ENCODE measurements at places on chromosomes 13 and 19.

- peaks cover 14% of the 10 kb centered on the region for H3K4me1 ChIP-seq
- no peaks in the 10 kb centered on the region for H3K27me3 ChIP-seq
- DNase-seq = no peak
- H3K4me3 ChIP-seq = no peak overlapping the region
Observed at GRCh38 chr13:106686163-106686562, 118.2 kb upstream of the ARGLU1 start.

DNA sequence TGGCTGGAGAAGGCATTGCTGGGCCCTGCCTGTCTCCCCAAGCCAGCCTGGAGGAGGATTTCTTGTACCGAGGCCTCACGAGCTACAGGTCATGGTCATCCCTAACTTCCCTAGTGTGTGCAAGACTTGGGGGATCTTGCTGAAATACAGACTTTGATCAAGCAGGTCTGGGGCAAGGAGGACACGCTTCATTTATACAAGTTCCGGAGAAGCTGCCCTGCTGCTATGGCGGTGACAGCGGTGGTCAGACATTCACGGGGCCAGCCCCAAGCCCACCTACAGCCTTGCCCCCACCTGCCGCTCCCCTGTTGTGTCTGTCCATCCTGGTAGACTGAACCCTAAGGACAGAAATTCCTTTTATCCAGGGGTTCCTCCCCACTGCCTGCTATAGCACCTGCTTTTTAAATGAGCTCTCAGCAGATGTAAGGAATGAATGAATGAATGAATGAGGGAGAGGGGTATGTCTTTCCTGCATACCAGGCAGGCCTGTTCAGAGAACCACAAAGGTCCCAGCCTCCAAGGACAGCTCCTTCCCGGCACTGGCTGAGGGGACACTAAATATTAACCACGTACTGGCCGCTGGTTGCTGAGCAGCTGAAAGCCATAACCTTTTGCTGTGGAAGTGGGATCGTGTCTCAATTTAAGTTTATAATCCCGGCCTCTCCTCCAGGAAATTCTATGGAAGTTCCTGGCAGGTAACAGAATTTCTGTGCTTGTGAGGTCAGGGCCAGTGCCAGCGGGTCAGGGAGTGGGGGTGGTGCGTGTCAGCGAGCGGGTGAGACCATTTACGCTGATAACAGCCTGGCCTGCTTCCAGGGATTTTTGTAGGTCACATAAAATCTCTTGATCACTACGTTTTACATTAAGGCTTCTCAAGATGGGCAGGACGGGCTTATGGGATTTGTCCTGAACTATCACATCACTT lies 27.1 kb downstream of the TSSK6 start:
- H3K27ac ChIP-seq = peak overlapping the region; percentile 4
- peaks cover 15% of the 10 kb centered on the region for H3K36me3 ChIP-seq
- no peak overlapping the region for H3K4me3 ChIP-seq
- peaks cover 47% of the 10 kb centered on the region for H3K4me1 ChIP-seq
- no peaks in the 10 kb centered on the region for H3K27me3 ChIP-seq

DNA sequence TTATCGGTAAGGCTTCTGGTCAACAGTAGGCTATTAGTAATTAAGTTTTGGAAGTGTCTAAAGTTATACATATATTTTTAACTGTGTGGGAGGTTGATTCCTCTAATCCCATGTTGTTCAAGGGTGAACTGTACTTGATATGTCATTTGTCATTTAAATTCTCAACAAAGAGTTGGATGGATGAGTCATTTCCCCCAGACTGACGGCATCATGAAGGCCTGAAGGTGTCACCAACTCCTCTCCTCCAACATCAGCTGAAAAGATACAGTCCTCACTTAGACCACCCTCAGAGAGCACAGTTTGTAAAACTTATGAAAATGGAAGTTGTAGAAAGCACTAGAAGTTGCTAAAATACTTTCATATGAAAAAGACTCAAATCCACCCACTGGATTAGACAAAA lies 48.8 kb downstream of the DCLK1 start:
- DNase-seq = no peak
- no peaks in the 10 kb centered on the region for H3K4me1 ChIP-seq
- no peaks in the 10 kb centered on the region for H3K36me3 ChIP-seq
- H3K27ac ChIP-seq = no peak overlapping the region
- H3K27me3 ChIP-seq = no peaks in the 10 kb centered on the region

GRCh38 chr13:23750383-23751121 lies 138.6 kb downstream of the MIPEP start:
- H3K4me3 ChIP-seq = no peak overlapping the region
- peaks cover 47% of the 10 kb centered on the region for H3K4me1 ChIP-seq
- H3K36me3 ChIP-seq = no peaks in the 10 kb centered on the region
- no peak overlapping the region for H3K27ac ChIP-seq

DNA sequence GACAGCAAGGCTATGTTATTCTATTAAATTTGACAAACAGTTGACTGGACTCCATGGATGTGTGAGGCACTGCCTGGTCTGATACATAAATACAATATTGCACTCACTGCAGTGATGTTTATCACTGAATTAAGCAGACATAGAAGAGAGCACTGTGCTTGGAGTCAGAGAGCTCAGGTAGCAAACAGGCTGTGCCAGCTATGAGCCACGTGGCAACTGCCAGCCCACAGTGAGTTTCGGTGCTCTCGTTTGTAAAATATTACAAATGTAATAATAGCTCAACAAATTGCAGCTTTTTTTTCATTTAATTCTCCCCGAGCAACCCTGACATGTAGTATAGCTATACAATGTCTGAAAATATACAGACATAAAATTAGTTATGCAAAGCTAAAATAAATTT lies 237.3 kb downstream of the NALCN start:
- no peaks in the 10 kb centered on the region for H3K27me3 ChIP-seq
- H3K36me3 ChIP-seq = no peaks in the 10 kb centered on the region
- H3K4me3 ChIP-seq = no peak overlapping the region

All from HepG2 (cell line).